ENCODE measurements at places on chromosomes 2 and 18.
A peak's percentile ranks its signal among the peaks of the same experiment; 100 is the strongest.

- no peak for DNase-seq
Observed at GRCh38 chr2:168107322-168107721, 140.1 kb downstream of the STK39 start.

DNA sequence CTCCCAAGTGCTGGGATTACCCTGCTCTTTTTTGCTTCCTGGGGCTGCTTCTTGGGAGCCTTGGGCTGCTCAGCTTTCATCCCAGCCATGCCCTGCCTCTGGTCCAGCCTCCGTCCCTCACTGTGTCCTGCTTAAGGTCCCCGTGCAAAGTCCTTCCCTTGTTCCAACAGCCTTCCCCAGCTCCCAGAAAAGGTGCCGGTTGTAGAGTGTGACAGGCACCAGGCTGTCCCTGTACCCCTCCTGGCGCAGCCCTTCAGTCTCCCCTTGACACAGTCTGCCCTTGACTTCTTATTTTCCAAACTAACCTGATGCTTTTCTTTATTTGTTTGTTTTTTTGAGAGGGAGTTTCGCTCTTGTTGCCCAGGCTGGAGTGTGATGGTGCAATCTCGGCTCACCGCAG lies 20.1 kb upstream of the ALPI start:
- DNase-seq: no peak

- no peak for DNase-seq
Observed at GRCh38 chr18:35816003-35816402, 156.5 kb upstream of the RMP24 start.

DNA sequence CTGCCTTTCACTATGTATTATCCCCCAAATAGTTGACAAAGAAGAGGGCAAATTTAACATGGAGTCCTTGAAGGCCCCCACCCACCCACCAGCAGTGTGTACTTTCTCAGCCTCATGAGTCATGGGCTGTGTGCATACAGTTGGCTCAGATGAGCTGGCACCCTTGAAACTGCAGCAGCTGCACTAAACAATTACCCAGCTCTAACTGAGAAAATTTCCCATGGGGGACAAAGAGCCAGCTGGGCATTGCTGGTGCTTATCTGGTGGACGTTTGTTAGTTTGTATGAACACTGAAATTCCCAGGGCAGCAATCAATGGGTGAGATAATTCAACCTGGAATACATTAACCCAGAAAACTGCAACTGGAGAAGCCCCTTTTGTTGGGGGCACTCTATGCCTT lies 131.7 kb downstream of the GCA start:
- DNase-seq: no peak

- no peak for DNase-seq
Observed at GRCh38 chr2:119049968-119050704, 108.1 kb downstream of the MARCO start.

DNA sequence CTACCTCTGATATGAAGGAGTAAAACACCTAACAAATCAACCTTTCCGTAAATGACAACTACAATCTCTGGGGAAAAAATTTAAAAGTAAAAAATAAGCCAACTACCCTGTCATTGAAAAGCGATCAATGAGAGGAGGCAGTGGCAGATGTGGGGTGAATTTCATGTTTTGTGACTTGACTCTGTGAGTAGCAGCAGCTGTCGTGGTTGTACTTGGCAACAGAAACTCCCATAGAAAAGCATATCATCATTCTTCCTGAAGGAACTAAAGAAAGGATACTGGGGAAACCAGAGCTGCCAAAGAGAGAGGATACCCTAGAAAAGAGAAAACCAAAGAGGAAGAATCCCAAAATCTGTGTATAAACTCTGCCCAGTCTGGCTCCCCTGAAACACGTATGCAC lies 236.4 kb downstream of the TNS1 start:
- DNase-seq: no peak

GRCh38 chr2:40516604-40517003 lies 64.7 kb upstream of the SLC8A1 start:
- DNase-seq: no peak

- no peak for DNase-seq
Observed at GRCh38 chr2:220670511-220670910, 901.6 kb downstream of the EPHA4 start.

DNA sequence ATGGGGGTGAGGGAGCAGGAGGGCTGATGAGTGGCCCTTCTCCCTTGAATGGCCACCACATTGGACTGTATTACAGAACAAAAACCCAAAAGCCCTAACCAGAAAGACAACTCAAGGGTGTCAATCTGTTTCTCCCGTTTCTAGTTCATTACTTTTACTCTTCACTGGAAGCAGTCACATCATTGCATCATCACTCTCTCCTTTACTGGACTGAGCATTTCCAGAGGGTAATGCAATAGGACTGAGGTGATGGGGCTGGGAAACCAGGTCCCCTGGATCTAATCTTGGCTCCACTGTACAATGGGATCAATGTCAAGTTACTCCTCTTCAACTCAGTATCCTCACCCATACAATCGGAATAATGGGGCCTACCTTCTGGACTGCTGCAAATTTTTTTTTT lies 56.1 kb downstream of the BCL2 start:
- no peak for DNase-seq

DNA sequence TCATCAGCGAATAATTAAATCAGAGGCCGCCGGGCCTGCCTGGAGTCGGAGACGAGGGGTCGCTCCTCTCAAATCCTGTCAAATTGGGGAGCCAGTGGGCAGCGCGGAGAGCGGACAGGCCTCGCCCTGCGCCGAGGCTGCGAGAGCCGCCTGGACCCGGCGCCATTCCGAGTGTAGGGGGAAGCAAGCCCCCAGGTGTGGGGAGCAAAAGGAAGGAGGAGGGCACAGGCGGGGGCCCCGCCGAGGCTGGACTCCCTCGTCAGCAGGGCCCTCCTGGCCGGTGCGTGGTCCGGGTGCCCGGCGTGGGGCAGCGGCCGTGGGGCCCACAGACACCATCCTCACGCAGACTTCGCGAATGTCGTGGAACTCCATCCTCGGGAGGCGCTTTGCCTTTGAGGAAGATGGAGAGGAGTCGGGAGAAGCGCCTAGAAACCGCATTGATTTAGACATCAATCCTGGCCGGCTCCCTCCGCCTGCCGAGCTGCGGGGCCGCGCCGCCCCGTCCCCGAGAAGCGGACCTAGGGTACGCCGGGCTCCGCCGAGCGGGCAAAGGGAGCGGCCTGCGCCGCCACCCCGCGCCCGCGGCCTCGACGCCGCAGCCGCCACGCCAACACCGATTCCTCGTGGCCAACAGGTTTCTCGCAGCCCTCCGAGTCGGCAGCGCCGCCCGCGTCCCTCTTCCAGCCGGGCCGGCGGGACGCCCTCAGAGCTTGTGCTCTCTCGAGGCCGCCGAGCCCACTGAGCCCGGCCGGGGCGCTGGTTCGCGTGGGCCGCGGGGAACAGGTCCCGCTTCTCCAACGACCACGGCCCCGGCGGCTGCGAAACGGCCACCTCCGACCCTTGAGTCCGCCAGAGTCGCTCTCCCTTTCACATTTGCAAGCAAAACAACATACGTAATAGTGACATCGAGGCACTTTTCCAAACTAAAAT lies 6.7 kb upstream of the ONECUT2 start:
- no peak for DNase-seq

- DNase-seq: no peak
Observed at GRCh38 chr2:121591199-121591598, 58.1 kb downstream of the CLASP1 start.

DNA sequence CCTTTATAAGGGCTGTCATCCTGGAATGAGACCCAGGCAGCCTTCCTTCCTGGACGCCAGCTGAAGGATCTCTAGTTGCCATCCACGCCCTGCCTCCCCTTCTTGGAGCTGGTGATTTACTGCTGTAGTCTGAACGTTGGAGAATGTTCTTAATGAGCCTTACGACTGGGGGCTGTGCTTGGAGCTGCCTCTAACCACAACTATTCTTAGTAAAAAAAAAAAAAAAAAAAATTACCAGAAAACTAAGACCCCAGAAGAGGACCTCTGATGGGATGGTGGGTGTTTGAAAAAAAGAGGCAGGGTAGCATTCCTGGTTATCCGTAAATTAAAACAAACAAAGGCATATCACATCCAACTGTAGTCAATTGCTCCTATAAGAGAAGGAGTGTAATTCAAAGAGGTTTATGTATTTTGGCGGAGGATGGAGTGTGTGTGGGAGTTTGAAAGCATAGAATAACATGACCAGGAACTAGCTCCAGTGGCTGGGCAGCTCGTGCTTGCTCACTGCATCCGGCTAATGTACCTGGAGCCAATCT lies 105.4 kb downstream of the QPCT start:
- no peak for DNase-seq

- no peak for DNase-seq
Observed at GRCh38 chr18:4319738-4320677, 135.1 kb downstream of the DLGAP1 start.

DNA sequence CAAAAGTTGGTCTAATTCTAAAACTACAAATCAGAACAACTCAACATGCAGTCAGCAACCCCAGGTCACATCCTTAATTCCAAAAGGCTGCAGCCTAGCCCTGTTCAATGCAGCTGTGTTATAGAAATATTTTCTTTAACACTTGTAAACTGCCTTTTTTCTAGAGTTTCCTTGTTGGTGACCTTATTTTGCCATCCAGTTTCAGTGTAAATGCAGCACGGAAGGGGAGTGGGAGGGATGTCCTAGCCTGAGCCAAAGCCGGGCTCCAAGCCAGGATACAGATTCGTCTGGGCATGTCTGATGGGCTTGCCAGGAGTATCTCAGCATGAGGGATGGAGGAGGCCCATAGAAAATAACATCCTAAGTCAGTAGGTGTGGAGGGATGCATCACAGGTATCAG lies 17.7 kb upstream of the SP3 start:
- no peak for DNase-seq

GRCh38 chr2:191748059-191748461 lies 70.1 kb downstream of the NABP1 start:
- DNase-seq: no peak

- DNase-seq: no peak
Observed at GRCh38 chr2:10900216-10901109, 11.3 kb upstream of the KCNF1 start.

DNA sequence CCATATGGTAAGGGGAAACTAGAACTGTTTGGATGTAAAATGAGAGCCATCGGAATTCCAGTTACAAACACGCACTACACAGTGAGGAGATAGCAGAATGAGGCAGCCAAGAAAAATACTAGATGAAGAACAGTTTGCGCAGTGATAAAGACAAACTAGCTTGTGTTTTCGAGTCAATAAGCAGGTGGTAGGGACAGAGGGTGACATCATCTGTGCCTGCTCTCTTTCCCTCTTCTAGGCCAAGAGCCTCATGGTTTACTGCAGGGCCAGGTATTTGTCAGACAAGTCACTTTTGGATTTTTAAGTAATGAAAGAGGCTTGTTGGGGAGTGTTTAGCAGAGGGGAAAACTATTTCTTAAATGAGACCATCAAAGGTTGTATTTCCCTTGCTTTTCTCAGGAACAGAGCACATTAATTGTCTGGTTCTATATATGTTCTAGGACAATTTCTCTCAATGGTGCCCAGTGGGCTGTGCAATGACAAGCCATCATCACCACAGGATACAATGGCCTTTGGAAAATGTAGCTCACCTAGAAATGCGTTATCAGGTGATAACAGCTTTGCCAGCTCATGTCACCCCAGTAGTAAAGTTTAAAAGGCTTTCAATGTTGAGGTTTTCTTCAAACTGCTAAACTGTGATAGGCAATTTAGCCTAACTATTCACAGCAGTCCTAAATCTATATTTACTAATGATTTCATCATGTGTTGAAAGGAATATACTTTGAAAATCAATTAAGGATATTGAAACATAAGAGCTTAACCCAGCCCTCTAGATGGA lies 1210.3 kb upstream of the ZEB2 start:
- no peak for DNase-seq

DNA sequence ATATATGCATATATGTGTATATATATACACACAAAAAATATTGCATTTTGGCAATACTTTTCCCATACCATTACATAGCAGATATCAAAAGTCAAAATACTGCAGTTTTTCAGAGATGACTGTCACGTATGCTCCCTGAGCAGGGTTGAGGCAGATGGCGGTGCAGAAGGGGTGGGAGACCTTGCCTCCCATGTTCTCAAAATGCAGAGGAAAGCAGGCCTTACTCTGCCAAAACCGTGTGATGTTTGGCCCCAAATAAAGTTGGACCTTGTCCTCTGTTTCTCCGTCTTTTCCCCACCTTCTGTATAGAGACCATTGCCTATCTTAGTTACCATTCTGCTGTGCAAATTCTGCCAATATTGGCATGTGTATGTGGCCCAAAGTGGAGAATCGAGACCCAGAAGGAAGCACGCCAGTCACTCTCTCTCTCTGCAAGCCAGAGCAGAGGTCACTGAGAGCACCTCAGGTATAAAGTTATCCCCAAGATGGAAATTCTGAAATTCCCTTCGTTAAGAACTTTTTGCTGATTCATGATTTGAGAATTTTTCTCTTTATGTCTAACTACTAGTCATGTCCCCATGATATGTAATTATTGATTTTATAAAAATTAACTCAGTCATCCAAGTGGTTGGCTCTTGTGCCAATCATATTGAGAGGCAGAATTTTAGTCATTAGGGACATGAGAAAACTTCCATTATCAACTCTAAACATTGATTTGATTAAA lies 898.8 kb downstream of the EPHA4 start:
- no peak for DNase-seq

DNA sequence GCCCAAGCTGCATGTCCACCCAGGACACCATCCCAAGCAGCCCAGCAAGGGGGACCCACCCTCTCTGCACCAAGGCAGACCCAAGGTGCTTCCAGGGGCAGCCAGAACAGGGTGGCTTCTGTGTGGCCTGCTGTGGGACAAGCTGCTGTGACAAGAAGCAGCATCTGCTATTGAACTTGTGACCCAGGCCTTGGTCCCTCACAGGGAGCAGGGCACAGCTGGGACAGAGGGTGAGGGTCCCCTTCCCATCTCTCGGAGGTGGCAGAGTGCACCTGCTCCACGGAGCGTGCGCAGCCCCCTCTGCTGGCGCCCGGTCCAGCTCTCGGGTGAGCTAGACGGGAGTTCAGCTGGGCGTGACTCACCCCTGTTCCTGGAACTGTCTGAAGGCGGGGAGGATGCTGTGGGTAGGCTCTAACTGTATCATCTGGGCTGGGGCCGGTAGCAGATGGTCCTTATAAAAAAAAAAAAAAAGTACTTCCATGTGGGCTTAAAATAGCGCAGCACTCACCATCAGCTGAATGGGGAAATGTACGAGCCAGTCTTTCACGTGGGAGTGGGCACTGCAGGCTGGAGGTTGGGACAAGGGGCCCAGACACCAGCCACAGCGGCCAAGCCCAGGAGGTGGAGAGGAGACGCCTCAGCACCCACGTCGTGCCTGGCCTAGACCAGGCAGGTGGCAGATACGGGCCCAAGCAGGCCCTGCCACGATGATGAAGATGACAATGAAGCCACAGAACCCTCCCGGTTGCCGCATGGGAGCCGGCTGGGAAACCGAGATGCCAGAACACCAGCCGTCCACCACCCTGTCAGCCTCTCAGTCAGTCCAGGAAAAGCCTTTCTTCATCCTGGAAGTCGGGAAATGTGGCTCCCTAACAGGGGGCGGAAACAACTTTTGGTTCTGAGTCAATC lies 136.8 kb upstream of the ID2 start:
- DNase-seq: peak; percentile 85

- DNase-seq: no peak
Observed at GRCh38 chr2:84498150-84498799, 18.0 kb upstream of the DNAH6 start.

GRCh38 chr18:54440292-54440691 lies 82.6 kb downstream of the C18orf54 start:
- DNase-seq: no peak

GRCh38 chr2:241280291-241280690 lies 35.2 kb downstream of the HDLBP start:
- no peak for DNase-seq
